ENCODE measurements at places on chromosomes 4 and X. TPM values are rescaled to one million over a fixed set of nuclear protein-coding genes. Genes with fewer than 3 reads are reported as not detected.

NDP gene
- 6.5 TPM for total RNA-seq

ARHGAP4 gene
- total RNA-seq = 14.9 TPM

DACH2 gene
- 9.1 TPM for total RNA-seq

ACTRT1 gene
- not detected for total RNA-seq

DCLK2 gene
- 100 TPM for total RNA-seq

GRCh38 chr4:25297528-25298242 lies 14.9 kb upstream of the ZCCHC4 start:
- DNase-seq = no peak

DNA sequence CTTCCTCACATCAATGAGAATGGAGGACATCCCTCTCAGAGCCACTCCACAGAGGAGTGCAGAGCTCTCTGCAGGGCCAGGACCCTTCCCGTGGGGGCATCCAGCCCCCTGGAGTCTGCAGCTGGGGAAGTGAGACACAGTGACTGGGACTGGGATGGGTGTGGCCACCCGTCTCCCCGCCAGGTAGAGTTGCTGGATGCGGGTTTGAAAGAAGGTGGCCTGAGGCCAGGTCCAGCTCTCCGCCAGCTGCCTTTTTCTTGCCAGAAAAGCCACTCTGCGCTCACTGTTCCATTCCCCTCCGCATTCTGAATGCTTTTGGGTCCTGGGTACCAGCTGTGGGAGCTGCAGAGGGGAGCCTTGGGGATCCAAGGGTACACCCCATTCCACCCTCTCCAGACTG lies 82.6 kb downstream of the ABLIM2 start:
- no peak for DNase-seq

DNA sequence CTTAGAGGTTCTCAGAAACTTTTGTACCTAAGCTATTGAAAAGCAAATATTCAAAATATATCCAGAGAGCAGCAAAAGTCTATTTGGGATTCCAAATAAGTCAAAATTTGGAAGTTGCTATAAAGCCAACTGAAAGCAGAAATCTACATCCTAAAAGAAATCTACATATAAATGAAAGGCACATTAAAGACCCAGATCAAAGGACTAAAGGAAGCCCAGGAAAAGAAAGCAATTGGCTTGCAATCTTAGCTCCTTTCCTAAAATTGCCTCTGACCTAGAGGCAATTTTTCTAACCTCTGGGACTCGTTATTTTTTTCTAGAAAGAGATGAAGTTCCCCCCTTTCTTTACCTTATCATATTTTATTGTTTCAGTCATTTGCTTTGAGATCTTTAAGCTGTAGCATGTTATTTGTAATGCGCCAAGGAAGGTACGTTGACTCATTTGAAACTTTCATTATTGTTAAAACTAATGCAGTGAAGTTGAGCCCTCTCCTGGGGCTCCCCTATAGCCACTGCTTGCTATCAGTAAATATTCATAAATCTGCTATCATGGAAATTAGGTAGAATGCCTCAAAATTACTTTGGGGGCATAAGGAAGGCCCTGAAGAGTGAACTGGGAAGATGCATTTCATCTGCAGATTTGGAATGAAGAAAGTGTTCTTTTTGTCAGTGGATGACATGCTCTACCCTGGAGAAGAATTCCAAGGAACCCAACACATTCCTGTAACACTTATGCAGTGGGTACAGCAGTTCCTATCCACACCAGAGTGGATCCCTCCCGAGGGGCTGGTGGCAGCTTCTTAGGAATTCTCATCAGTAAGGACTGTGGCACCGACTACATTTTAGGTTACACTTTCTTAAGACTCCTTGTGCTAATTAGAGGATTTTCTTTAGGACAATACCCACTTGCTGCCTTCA lies 177.8 kb upstream of the IGFBP7 start:
- no peak for DNase-seq

- no peak for DNase-seq
Observed at GRCh38 chr4:138090918-138091676, 151.1 kb downstream of the SLC7A11 start.

DNA sequence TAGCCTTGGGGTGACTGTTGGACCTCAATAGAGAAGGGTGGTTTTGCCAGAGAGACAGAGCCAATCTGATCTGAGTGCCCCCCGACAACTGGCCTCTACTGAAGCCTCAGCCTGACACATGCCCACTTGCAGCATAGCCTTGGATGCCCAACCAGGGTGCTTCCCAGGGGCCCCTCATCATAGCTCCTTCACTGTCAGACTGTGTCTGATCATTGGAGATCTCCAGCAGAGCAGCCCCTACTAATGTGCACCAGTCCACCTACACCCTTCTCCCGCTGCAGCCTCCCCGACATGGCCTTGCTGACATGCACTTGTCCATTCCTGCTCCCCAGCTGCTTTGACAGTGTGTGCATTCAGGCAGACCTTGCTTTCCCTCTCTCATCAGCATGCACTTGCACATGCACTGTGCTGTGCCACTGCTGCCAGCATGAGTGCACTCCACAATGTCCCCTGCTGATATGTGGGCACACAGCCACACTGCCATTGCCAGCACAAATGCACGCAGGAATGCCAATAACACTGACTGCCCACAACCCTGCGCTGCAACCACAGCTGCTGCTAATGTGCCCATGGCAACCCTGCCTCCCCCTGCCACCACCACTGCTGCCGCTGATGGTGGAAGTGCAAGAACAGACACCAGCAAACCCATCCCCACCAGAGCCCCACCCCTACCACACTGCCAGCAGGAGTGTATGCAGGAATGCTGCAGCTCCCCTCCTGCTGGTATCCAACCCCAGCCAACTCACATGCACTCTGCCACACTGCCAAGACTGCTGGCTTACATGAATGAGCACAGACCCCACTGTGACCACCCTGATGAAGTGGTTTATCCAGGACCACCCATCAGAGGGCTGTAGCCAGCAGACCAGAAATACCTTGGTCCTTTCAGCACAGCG lies 68.1 kb upstream of the ZMAT1 start:
- DNase-seq = no peak

DNA sequence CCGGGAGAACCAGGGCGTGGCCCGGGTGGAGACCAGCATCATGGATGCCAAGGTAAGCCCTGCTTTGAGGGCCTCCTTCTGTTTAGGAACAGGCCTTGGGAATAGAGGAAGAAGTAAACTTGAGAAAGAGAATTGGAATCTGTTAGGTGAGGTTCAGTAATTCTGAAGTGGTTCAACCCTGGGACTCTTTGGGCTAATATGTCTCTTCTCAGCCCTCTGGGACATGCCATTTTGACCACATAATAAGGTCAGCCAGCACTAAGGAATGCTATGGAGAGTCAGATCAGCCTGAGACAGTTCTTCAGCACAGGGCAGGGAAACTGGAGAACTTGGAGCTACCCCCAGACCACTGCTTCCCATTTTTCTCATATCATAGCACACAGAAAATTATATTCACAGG lies 63.3 kb upstream of the PRPS1 start:
- DNase-seq = no peak
